ENCODE measurements at places on chromosomes 3 and 15.

GRCh38 chr3:34070831-34071585 lies 272.6 kb downstream of the PDCD6IP start:
- DNase-seq: no peak

DNA sequence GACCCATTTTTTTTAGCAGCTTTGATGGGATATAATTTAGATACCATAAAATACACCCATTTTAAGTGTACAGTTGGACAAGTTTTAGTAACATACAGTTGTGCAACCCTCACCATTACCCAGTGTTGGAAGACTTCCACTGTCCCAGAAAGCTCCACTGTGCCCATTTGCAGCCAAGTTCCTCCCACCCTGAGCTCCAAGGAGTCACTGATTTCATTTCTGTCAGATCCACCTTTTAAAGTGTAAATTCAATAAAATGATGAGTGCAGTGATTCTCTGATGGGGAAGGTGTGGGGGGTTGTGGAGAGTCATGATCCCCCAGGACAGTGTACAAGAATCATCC lies 93.2 kb upstream of the IGF1R start:
- DNase-seq: no peak

GRCh38 chr3:60585918-60586317 lies 665.3 kb downstream of the FHIT start:
- DNase-seq: no peak

DNA sequence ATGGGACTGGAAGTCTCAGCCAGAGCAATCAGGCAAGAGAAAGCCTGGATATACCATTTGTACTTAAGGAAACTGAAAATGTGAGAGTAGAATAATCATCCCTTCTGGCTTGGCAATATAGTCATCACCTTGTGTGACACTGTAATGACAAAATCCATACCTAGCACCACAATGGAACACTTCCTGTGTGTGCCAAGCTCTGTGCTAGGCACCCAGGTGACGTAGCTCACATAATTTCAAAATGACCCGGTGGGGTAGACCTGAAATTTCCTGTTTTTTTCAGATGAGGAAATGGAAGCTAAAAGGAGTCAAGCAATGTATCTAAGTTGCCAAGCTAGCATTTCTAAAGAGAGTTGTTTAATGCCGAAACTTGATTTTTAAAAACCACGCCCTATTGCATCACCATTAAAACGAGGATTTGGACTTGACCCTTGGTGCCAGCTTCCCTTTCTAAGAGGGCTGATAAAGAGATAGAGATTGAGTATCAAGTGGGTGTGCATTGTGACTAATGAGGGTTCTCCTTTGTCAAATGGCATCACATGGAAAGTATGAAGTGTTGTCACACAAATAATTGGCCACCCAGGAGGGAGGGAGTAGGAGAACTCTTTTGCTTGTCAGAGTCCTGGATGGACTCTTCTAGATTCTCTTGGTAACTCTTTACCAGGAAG lies 141.3 kb upstream of the PDZRN3 start:
- no peak for DNase-seq

DNA sequence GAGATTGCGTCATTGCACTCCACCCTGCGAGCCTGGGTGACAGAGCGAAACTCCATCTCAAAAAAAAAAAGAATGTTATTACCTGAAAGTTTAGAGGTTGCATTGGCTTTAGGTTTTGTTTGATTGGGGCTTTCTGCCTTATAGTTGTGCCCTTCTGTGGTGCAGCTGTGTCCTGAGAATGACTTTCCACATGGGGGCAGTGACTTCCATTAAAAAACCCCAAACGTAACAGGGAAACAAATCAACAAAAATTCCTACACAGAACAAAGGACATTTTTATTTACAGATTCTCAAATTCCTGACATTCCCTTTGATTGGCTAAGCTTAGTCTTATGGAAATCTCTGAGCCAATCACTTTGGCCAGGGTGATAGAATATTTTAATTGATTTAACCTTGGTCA lies 154.1 kb upstream of the GPR149 start:
- no peak for DNase-seq

DNA sequence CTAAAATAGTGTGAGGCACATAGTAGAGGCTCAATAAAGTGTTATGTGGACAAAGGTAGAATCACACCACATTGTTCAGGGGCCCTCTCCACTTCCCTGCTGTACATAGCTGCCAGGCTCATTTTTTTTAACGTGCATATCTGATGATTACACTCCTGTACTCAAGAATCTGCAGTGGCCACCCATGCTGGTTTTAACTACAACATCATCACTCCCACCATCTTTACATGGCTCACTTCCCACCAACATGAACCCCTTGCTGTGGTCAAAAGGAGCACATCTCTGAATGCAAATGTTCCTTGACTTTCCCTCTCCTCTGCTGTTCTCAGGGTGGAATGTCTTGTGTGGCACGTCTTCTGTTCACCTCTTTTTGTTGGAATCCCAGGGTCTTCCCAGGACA lies 76.7 kb downstream of the FEM1B start:
- no peak for DNase-seq

All from activated CD4-positive, alpha-beta memory T cell treated with anti-CD3 and anti-CD28 coated beads, Interleukin-2, amount 10 ng/mL, durations not matched to agents 7 days and 5 days (primary cell).